ENCODE measurements at places on chromosomes 1 and 21. TPM values are rescaled to one million over a fixed set of nuclear protein-coding genes. Genes with fewer than 3 reads are reported as not detected.

Gene BARHL2
- not detected for total RNA-seq

Gene AMY1B
- not detected for total RNA-seq

Gene PHTF1
- total RNA-seq, result 35.9 TPM

Gene IL10
- not detected for total RNA-seq

Gene SMG7
- total RNA-seq, result 27.6 TPM

Gene DOP1B
- 3.7 TPM for total RNA-seq

Gene STUM
- not detected for total RNA-seq

Gene RUNX3
- total RNA-seq, result under 0.01 TPM

Gene DCST1
- total RNA-seq, result not detected

Gene IL20
- total RNA-seq, result not detected

Data from endothelial cell of coronary artery (primary cell).